ENCODE measurements at places on chromosomes 13 and 19.

GRCh38 chr19:44059229-44059628 lies 7.4 kb downstream of the ZNF223 start:
- DNase-seq = no peak

- no peak for DNase-seq
These were observed 83.4 kb downstream of the GPC6 start for GRCh38 chr13:93309886-93310523.

- no peak for DNase-seq
These were observed 1.9 kb upstream of the FOXO1 start for GRCh38 chr13:40668335-40668734.

DNA sequence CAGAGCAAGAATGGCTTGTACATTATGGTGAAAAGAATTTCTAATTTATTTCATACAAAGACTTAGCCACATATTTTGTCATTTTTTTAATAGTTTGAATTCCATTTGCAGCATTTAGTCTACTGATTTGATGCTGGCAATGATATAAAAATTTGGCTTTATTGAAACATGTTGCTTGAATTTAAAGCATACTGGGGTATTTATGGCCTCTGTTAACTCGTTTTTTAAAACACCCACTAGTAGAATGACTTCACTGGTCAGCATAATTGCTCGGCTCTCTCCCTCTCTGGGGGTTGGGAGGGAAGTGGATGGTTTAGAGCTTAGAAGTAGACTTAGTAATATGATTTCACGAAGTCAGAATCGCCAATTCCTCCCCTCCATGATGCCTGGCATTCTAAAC lies 354.9 kb upstream of the HTR2A start:
- no peak for DNase-seq

GRCh38 chr19:5354403-5354802 lies 13.8 kb upstream of the PTPRS start:
- no peak for DNase-seq

GRCh38 chr19:29793116-29793727 lies 18.6 kb upstream of the CCNE1 start:
- DNase-seq = no peak

GRCh38 chr19:54160182-54160811 lies 776 bp upstream of the LENG1 start:
- no peak for DNase-seq

DNA sequence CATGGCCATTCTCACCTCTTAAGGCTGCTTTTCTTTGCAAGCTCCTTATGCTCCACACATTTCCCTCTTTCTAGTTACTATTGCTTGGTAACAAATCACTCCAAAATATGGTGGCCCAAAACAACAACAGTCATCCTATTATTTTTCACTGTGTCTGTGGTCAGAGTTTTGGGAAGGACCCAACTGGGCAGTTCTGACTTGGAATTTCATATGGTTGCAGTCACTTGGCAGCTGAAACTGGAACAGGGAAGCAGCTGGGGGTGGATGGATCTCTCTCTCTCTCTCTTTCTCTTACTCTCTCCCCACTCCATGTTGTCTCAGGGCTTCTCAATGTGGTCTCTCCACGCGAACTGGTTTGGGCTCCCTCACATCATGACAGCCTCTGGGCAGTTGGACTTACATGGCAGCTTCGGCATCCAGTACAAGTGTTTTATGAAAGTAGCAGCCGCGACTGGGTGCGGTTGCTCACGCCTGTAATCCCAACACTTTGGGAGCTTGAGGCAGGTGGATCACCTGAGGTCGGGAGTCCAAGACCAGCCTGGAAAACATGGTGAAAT lies 39.6 kb downstream of the NUMBL start:
- DNase-seq = peak; percentile 85

GRCh38 chr19:17390665-17391370 lies 3.2 kb downstream of the CCDC194 start:
- peak; percentile 67 for DNase-seq

GRCh38 chr13:76992548-76993001 lies 694 bp downstream of the CLN5 start:
- DNase-seq = no peak

All from ascending aorta (tissue), 2 donors.